Hypothalamus (tissue), 51 donors: ENCODE measurements at places on chromosomes 13 and 19.

DNA sequence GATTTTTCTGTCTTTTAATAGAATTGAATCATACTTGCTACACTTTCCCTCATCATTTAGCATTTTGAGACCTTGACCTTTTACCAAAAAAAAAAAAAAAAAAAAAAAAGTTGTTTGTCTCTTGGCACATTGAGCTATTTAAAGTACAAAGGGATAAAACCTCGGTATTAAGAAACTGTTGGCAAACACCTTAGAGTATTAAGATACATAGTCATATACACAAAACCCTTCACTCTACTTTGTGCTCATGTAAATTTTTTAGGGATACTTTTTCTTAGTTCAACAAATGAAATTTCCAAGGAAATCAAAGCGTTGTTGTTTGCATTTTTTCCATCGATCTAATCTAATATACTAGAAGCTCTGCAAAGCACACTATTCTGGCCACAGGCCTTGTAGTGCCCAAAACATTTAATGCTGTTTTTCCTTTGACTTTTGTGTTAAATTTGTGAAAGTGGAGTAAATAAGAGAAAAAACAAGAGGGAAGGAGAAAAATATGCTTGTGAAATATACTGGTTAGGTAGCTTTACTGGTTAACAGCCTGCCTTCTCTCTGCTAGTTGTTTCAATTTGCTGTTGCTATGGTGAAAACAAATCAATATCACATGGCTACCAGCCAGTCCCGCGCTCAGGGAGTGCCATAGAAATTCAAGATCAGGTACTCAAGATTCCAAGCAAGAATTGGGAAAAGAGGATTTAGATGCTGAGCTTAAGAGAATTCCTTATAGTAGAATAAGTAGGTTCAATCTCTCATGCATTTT, 2.6 kb downstream of the MBNL2 start:
- no peak for DNase-seq

- no peak for DNase-seq
Observed at GRCh38 chr19:55669418-55670279, 5.4 kb upstream of the EPN1 start.

GRCh38 chr19:50982186-50982585, 1.5 kb downstream of the KLK7 start:
- no peak for DNase-seq

GRCh38 chr19:35120492-35120891, 4.9 kb downstream of the FXYD3 start:
- DNase-seq: no peak

GRCh38 chr13:89097994-89098393, 1426.8 kb downstream of the SLITRK5 start:
- DNase-seq: no peak

GRCh38 chr13:99587893-99588606, 86.8 kb downstream of the TM9SF2 start:
- DNase-seq: no peak

DNA sequence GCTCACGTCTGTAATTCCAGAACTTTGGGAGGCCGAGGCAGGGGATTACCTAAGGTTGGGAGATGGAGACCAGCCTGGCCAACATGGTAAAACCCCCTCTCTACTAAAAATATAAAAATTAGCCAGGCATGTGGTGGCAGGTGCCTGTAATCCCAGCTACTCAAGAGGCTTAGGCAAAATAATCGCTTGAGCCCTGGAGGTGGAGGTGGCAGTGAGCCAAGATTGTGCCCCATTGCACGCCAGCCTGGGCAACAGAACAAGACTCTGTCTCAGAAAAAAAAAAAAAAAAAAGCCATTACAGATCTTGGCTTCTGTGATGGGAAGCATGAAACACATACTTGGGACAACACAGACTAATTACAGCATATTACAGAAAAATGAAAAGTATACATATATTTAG, 1404.5 kb upstream of the SPRY2 start:
- DNase-seq: no peak

DNA sequence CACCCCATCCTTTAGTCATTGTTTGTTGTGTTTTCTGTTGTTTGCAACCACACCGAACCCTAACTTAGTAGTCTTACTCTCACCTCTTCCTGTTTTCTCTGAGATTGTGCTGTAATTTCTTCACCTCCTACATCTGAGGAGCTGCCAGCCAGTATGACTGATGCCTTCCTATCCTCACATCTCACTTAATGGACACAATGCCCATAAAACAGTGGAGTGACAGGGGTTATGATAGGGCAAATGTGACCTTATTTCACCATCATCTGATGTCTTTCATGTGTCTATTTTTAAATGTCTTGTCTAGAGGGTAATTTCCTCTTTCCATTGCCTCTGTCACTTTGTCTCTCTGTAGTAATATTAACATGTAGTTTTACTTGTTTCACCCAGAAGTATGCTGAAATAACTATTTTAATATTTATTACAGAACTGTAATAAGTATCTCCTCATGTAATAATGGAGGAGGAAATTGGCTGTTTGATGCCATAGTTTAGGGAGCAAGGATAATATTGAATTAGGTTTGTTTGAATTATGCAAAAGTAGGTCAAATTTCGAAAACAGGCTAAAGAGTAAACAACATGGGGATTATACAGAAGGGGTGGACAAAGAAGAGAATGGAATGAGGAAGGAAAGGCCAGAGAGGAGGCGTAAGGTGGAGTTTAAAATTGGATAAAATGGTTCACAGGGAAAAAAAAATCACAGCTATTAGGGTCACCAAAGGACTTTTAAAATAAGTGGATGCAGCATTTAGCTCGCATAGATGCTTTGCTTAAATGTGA, 103.5 kb upstream of the SPRY2 start:
- DNase-seq: no peak

GRCh38 chr13:90675129-90675528, 672.4 kb upstream of the MIR17HG start:
- no peak for DNase-seq

- no peak for DNase-seq
Observed at GRCh38 chr19:13169769-13170168, 19.6 kb downstream of the IER2 start.

DNA sequence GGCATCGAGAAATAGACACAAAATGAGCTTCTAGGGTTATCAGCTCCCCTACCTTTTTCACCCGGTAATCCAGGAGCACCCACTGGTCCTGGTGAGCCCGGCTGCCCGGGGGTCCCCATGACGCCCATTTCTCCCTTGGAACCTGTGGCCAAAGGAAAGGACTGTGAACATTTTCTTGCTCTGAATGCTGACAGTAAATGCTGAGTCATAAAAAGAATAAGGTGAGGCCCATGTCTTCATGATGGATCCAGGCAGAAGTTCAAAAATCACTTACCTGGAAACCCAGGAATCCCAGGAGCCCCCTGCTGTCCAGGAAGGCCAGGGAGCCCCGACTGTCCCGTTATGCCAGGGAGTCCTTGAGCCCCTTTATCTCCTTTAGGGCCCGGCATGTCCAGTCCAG, 129.2 kb downstream of the COL4A1 start:
- no peak for DNase-seq

DNA sequence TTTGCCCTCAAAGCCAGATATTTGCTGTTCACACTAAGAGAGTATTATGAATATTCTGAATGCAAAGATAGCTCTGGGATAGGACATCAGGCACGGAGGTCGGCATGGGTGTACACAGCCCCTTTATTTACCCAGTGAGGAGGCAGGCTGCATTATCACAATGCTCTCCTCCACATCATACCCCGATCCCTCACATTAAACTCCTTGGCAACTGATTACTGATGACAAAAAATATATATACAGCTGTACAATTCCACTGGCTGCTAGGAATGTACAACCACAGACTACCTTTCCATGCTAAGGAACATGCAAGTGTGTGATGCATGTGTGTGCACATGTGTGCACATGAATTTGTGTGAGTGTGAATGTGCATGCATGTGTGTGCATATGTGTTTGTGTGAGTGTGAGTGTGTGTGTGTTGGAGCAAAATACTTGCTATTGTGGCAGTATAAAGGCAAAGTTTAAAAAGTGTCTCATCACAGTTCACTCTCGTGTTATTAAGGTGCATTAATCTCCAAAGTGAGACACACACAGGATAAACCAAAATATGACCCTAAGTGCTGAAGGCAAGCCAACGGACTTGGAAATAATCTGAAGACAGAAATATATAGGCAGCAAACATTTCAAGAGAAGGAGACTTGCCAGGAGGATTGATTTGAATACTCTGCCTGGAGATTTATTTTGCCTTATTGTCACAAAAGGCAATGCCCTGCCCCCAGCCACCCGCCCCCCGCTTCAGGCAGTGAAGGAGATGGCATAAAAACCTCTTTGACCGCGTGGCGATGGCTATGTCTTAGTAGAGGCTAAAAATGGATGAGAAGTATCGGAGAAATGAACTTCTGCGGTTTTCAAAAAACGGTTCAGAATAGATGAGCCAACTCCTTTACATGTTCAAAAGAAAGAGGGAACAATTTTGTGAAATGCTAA, 274.8 kb downstream of the TSHZ3 start:
- DNase-seq: no peak

DNA sequence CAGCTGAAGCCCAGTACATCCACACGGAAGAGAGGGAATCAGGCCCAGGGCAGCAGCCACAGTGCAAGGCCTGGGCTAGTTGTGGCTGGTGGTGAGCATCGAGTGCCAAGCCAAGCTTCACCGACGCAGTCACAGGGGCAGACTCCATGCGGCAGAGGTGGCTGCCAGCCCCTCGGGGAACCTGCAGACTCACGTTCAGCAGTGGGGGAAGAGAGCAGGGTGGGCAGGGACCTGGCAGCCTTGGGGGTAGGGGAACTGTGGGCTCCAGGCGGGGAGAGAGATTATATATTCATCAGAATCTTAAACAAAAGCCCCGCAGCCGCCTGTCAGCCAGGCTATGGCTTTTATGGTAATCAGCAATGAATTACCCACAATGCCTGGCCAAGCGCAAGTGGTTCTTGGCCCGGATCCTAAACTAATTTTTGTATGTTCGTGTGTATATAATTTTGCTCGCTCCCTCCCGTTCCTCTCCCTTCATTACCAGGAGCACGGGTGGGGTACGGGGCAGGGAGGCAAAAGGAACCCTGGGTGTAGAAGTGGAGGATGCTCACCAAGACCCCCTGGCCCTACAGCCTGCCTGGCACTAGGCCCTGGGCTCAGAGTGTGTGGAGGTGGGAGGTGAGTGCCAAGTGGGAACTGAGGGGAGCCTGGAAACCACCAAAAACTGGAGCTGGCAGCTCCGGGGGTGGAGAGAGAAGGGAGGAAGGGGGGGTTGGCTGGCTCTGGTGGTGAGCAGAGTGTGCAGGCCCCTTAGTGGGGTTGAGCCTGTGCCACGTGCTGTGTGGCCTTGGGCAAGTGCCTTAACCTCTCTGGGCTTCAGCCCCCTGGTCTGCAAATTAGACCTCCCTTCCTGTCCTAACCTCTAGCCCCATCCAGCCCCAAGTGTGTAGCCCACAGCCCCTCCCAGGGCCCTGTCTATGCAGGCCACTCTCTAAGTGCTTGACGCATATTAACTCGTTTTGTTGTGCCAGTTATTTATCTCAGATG, 31.9 kb downstream of the PTPRS start:
- DNase-seq: peak; percentile 55

DNA sequence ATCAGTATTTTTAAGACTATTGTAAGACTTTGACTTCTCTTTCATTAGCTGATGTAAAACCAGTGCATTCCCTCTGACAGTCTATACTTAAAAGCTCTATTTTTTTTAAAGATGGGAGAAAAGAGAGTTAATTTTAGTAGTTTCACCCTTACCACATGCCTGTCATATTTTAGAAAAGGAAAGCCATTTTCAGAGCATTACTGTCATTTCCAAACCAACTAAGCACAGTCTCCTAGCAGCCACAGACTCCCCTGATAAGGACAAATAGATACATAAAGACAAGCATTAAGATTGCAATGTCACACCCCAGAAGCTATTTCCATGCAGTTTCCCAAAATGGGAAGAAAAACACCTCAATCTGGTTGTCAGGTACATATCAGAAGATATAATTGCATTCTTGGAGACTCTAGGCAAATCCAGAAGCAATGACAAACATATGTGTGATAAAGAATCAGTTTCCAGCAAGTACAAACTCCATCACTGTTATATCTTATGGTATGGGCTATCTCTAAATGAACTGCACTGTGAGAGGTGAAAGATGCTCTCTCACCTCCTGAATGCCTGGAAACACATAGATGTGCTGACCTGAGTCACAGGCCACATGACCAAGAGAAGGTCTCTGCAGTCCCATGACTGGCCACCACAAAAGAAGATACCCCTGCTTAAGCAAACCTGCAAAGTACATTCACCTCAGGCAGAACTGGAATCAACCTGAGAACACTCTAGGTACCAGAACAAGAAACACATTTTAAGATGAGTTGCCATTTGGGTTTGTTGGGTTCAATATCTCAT, 303.3 kb downstream of the POU4F1 start:
- DNase-seq: no peak

DNA sequence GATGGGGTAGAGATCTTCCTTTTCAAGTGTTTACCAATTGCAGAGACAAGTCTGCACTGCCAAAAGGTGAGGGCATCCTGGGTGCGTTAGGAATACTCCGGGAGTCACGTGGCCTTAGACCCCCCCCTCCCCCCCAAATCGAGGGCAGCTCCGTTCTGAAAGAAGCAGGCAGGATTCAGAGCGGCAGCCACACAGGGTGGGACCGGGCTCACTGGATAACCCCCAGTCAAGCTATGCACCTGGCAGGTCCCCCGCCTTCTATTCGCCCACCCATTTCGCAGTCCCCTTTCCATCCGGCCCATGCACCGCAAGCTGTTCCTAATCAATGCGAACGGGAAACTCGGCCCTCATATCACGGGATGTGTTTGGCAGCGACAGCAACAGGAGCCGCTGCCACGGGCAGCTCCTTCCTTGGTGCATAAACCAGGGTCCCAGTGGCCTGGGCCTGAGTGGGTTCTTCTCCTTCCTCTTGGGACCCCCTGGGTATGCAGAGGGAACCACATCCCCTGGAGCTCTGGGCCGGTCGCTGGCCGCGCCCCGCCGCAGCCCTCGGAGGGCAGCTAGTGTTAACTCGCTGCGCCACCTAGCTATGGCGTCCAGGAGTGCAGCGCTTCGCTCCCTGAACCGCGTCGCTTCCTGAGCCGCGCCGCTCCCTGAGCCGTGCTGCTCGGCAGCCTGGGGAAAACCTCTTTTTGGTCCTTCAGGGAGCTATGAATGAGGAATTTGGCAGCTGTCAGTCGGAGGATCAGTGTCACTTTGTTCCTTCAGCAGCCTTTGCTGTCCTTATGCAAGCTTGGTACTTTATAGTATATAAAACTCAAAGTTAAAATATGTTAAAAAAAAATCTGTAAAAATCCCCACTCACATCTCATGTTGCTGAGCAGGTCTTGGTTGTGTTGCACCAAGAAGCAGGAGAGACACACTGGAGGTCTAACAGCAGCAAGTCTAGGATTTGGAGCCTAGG, 41.4 kb downstream of the LYL1 start:
- peak; percentile 62 for DNase-seq

- DNase-seq: no peak
Observed at GRCh38 chr19:32800754-32801153, 68.8 kb downstream of the SLC7A9 start.
